ENCODE measurements at places on chromosomes 7 and 10.
A peak's percentile ranks its signal among the peaks of the same experiment; 100 is the strongest.

DNA sequence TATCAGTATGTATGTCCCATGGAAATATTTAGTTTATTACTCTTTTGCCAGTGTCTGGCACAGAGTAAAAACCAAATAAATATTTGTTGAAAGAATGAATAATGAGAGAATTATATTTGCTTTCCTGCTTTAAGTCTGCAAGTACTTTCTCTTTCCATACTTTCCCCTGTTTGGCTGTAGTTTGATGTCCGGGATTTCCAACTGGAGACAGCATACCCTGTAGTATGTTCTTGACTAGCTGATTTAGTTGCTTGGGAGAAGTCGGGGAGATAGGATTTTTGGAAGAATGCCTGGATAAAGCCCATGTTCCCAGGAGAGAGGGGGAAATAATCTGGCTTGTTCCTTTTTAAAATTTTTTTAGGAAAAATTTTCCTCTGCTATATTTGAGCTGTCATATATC lies 516.1 kb downstream of the CCSER2 start:
- no peak for DNase-seq

- no peak for DNase-seq
Measured at GRCh38 chr10:35913628-35914027, 271.5 kb upstream of the FZD8 start.

GRCh38 chr7:4742051-4742573 lies 33.3 kb upstream of the AP5Z1 start:
- peak; percentile 38 for DNase-seq

DNA sequence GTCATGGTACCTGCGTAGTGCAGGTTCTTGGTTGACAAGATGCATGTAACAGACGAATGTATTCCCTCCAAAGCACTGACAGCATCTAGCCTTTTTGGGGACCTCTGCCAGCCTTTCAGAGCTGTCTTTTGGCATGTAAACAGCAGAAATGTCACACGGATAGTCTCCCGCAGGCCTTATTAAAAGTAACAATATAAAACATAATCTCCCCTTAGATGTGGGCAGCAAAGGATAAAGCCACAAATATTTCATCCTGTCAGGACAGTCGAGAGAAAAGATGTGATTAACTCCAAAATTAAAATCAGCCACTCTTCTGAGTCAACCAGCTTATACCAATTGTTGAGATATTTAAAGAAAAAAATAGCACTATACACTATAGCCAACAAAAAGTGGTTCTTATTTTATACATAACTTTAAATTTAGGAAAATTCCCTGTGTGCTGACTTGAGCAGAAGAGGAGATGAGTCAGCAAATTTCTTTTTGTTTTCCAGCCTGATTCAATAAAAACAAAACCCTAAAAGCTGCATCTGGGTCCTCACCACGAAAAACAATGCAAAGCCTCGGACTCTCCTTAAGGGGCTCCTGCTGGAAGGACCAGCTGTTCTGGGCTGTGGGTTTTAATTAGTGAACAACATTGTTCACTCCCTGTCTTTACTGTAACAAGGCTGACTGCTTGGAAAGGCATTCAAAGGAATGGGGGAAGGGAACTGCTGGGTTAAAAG lies 240.2 kb downstream of the ADAM12 start:
- DNase-seq = no peak

DNA sequence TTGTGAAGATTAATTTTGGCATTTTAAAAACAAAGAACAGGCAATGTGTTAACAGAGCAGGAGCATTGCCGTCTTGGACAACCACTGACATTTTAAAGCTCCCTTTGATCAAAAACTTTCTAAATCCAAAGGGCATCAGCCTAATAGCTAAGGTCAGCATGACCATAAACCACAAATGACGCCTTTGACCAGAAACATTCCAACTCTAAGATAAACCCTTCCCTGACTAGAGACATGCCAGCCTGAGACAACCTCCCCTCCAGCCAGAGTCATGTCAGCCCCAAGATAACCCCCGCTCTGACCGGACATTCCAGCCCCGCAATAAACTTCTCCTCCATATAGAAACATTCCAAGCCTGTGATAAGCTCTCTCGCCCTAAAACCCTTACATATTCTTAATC lies 949.4 kb upstream of the POT1 start:
- DNase-seq = no peak

GRCh38 chr7:116418524-116418923 lies 81.0 kb upstream of the CAV2 start:
- no peak for DNase-seq

DNA sequence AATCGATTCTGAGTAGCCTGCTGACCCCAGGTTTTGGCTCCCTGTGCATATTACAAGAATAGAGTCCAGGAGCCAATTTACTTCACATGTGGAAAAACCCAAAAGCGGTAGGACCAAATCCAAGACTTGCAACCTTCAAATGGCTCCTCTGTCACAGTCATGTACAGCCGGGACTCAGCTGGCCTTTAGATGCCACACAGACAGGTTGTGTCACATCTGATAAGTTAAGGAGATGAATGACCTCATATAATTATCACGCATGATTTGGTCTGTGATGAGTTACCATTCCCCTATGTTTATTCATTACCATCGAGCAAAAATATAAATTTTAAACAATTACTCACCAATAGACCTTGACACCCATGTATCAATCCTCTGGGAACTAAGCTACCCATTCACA lies 14.2 kb downstream of the CACNA2D1 start:
- DNase-seq = no peak

DNA sequence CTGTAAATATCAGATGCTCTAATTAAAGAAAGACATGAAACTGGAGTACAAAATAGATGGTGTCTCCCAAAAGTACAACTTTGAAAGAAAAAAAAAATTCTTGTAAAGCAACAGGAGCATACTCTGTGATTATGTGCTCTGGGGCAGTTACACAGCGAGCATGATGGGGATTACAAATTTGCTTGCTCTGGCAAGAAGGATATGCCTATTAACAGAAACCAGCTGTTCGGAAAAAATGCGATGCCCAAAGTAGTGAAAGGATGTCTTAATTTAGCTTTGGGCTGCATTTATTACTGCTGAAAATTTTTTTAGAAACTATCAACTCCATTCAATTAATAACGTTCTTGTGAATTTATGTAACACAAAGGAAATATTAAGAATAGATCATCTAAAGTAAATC lies 256.9 kb upstream of the TPK1 start:
- DNase-seq = no peak

DNA sequence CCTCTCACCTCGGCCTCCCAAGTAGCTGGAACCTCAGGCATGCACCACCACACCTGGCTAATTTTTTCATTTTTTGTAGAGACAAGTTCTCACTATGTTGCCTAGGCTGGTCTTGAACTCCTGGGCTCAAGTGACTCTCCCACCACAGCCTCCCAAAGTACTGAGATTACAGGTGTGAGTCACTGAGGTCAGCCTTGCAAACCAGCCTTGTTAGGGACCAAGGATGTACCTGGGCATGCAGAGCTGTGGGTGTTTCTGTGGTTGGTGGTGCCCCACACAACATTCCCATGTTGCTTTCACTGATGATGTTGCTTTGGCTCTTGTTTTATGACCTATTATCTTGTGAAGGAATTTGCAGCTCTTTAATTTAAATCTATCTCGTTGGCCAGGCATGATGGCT lies 54.8 kb downstream of the OTUD1 start:
- no peak for DNase-seq

GRCh38 chr7:111750228-111750627 lies 187.9 kb upstream of the IMMP2L start:
- no peak for DNase-seq

- DNase-seq = no peak
Measured at GRCh38 chr7:82805527-82805960, 357.1 kb downstream of the PCLO start.

DNA sequence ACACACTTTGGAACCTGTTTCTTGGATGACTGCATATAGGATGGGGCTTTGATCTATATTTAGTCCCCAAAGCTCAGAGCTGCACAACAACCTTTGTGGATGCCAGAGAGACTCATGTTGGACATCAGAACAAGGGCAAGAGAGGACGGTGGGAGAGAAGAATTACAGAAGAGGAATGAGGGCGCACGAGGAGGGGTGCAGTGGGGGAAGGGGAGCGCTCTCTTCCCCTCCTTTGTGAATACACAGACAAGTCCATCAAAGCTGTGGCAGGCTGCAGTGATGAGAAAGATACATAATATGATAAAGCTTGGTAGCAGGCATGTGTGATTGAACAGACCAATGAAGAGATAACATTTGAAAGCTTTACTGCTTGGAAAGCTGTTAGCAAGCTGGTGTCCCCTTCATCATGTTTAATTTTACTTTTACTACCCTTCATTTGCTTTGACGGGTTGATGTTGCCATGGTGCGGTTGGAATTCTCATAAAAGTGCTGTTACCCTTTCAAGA lies 857.8 kb downstream of the KCNMA1 start:
- DNase-seq = no peak

GRCh38 chr7:8228068-8228467 lies 33.9 kb downstream of the ICA1 start:
- no peak for DNase-seq

DNA sequence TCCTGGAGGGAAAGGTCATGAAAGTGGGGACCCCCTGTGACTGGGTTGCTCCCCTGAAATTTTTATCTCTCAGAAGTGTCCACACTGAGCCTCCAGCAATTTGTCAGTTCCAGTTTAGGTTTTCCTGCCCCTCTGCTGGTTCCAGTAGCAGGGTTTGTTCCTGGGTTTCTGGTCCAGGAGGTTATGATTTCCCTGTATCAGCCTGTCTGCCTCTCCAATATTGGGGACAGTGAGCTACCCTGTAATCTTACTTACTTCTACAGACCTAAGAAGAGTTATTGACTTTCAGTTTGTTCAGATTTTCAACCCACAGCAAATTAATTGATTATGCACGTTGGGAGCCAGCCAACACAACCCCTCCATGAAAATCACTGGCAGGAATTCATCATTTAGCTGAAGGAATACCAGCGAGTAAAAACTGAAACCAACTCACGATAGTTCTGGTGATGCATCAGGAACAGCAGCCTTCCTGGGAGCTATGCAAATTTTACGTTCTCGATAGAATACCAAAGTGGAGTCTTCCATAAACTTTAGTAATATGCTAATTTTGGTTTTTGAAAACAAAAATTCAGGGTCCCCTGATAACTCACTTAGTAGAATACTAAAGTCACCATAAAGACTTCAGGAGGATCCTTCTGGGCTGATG lies 31.3 kb upstream of the IL15RA start:
- no peak for DNase-seq

GRCh38 chr10:33676606-33677339 lies 342.3 kb upstream of the NRP1 start:
- no peak for DNase-seq

- DNase-seq = no peak
Measured at GRCh38 chr7:84060000-84060399, 134.6 kb downstream of the SEMA3A start.

DNA sequence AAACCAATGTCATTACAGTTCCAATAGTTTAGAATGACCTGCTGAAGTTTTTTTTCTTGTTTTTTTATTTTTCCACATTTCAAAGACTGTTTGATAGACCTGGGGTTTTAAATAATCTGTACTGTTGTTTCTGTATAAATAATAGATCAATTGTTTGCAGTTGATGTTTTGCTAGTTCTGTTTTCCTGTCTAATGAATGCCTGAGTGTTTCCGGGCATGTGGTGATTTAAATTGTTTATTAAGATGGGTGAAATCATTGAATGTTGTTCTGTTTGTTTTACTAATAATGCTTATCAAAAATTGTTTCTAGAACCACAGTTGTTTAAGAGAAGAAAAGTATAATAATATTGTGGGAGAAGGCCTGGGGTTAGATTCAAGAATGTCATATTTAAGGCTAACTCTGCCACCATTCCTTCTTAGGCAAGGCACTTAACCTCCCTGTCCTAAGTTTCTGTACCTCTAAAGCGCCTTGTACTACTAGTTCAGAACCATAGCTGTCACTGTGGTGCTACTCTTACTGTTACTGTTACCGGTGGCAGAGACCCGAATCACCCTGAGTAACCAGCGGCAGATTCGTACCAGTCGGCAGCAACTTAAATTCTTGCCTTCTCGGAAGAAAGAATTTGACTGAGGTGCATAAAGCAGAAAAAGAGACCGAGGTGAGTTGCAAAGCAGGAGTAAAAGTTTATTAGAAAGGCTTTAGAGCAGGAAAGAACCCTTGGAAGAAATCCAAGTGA lies 1014.1 kb downstream of the REEP3 start:
- DNase-seq = no peak

DNA sequence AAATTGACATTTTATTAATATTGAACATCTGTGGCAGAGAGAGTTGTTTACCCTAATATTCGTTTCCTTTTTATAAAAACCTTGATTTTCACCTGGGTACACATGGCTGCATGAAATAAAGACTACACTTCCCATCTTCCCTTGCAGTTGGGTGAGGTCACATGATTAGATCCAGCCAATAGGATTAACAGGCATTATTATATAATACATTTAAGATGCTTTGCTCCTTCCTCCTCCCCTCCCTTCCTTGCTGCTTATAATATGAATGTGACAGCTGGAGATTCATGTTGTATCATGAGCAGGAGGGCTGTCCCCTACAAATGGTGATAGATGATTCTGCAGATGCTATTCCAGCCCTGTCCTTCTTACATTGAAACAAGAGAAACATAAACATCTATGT lies 146.6 kb downstream of the SH2D4B start:
- no peak for DNase-seq

DNA sequence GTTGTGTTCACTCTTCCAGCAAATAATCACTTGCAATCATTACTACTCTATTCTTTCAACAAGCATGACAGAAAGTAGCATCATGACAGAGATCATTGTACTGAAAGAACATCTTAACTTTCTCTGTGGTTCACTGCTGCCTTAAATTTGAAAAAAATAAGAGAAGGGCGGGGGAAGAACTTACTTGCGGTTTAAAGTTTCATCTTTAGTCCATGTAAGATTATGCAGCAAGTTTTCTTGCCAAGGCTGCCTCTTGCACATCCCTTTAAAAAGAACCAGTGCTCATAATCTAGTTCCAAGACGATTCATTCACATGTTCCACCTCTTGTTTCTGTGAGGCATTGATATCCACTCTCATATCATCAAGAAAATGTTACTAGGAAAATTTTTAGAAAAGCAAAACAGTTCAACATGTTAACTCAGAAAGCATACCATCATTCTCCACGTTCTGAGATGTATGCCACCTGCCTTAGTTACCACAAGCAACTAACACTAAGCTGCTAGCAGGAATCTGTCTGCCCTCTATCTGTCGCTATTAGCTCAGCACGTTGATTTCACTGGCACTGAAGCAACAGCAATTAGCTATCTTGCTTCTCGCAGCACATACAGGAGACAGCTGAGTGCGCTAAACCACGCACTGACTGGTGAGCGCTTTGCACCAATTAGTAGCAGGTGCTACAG lies at the start of gene PCDH15:
TSS of gene PCDH15 (minus strand) at position 491 of the 681 bp plus-strand sequence. CDS start 136,969 bp downstream, outside the sequence.
- DNase-seq = no peak

- DNase-seq = no peak
Measured at GRCh38 chr7:148397985-148398384, 192.6 kb upstream of the C7orf33 start.

DNA sequence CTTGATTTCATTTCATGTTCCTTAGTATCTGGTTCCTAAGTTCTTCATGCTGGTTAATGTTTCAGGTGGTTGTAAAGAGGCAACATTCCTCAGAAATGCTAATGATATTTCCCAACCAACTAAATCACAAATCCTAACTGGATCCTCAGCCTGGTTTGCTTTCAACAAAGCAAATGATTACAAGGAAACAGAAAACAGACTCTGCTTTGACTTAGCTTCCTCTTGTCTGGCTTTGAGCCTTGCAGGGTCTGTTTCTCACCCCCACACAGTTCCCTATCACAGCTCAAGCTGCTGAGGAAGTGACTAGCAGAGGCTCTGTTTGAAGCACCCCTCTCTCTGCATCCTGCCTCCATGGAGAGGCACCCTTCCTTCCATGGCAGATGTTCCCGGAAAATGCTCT lies 130.2 kb upstream of the CTTNBP2 start:
- DNase-seq = no peak
